ENCODE measurements at places on chromosomes 4 and X.

DNA sequence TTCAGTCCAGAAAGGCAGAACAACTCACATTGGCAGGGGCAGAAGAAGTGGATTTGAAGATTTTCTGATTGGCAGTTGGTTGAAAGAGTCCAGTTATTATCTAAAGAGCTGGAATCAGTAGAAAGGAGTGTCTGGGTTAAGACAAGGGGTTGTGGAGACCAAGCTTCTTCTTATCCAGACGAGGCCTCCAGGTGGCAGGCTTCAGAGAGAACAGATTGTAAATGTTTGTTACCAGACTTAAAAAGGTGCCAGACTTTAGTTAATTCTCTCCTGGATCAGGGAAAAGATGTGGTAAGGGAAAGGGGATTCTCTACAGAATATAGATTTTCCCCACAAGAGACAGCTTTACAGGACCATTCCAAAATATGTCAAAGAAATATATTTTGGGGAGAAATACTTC lies 36.7 kb upstream of the TLR3 start:
- DNase-seq, result no peak

- DNase-seq, result no peak
Measured at GRCh38 chr4:164501074-164501473, 252.9 kb upstream of the SMIM31 start.

DNA sequence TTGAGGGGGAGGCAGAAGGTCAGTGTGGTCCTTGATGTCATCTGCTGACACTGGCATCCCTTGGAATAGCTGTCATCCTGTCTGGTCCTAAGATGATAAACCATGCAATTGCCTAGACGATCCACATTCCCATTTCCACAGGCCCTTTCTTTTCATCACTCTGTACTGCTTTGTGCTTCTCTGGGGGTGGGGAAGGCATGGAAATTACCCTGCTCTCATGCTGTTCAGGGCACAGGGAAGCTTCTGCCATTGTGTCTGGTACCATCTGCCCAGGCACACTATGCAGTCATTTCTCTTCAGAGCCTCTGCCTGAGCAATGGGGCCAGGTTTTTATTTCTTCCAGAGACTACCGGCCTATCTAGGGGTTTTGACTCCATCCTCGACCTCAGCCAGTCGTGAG lies 49.7 kb upstream of the ELOVL6 start:
- DNase-seq, result no peak

GRCh38 chrX:30939928-30940327 lies 50.9 kb upstream of the TAB3 start:
- DNase-seq, result no peak

DNA sequence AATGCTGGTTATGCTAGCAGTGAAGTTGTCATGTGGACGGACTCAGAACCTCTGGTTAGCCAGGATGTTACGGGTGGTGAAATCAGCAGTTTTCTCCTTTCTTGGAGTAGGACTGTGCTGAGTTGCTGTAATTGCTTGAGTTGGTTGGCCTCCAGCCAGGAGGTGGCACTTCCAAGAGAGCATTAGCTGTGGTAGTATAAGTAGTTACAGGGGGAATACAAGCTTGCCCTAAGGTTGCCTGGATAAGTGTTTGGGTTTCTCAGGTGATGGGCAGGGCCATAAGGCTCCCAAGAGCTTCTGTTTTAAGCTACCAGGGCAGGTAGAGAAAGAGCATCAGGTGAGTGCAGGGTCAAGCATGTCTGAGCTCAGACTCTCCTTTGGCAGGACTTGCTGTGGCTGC lies 103.0 kb downstream of the ZNF518B start:
- DNase-seq, result no peak

GRCh38 chr4:3385711-3386420 lies 55.9 kb upstream of the HGFAC start:
- no peak for DNase-seq

GRCh38 chr4:78616046-78616498 lies 64.5 kb downstream of the ANXA3 start:
- DNase-seq, result no peak

DNA sequence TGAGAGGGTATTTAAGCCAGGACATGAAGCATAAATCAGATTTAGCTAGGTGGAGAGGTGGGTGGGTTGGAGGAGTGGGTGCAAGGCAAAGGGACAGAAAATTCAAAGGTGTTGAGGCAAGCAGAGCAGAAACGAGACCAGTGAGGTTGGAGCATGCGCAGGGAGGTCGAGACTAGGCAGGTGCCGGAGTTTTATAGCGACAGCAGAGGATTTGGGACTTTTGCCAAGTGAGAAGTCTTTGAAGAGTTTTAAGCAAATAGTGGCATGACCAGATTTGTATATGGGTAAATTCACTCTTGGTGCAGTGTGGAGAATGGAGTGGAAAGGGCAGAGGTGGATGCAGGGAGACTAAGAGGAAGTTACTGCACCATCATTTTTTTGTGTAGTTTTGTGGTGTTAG lies 107.0 kb upstream of the TLR2 start:
- no peak for DNase-seq

GRCh38 chr4:38495446-38495845 lies 168.6 kb upstream of the KLF3 start:
- no peak for DNase-seq
